ENCODE measurements at places on chromosomes 11 and 22.
A peak's percentile ranks its signal among the peaks of the same experiment; 100 is the strongest.

DNA sequence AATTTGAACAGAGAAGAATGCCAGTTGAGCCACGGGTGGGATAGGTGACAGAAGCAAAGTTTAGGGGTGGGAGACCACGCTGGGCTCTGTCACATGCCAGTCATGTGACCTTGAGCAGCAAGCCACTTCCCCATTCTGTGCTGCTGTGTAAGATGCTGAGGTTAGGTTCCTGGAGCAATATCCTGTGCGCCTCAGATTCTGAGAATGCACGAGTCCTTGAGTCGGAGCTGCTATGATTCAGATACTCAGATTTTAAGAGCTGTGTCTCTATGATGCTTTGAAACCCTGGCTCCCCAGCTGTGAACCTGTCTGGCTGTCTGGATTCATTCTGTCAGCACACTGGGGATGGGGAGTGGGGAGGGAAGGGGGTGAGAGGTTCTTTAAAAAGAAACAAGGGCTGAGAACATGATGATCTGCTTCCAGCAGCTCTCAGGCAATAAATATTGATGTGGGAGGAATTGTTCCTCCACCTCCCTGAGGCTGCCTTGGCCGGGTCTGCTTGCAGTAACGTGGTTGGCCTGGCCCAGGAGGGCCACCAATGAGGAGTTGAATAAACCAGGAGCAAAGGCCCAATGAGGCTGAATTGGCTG lies 24.0 kb downstream of the SLCO2B1 start:
- no peak for DNase-seq

GRCh38 chr22:38419121-38419857 lies 35.7 kb downstream of the KCNJ4 start:
- no peak for DNase-seq

DNA sequence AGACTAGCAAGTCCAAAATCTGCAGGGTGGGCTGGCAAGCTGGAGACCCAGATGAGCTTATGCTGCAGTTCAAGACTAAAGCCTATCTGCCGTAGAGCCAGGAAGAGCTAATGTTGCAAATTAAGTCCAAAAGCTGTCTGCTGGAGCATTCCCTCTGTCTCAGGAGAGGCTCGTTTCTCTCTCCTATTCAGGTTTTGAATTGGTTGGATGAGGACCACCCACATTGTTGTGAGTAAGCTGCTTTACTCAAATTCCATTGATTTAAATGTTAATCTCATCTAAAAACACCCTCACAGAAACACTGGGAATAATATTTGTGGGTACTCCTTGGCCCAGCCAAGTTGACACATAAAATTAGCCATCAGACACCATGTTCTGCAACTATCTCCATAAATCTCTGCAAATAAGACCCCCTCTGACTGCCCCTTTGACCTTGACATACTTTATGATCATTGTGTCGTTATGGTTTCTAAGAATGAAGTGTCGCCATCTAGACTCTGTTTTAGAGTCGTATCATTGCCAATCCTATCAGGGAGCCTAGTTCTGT lies 16.8 kb upstream of the CUL5 start:
- no peak for DNase-seq

DNA sequence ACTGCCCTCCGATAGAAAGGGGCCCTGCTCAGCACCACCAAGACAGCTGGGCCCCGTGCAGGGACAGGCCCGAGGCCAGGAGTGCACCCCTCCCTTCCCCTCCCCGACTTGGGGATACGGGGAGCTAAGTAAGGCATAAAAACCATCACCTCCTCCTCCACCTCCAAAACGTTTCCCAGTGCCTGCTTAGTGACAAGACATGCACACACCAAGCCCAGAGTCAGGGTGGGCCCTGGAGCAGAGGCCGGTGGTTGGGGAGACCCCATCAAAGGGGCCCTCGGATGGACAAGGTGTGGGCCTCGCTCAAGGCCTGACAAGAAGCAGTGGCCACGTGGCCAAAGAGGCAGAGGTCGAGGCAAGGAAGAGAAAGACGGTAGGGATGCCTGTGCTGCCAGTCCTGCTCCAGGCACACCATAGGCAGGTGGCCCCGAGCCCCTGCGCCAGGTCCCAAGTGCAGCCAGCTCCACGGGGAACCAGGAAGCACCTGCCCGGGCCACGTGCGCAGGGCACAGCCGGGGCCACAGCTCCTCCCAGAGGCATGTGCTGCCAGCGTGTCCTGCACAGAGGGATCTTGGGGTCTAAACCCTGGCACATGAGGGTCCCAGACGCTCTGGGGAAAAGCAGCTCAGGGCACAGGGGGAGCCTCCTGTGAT lies 53.0 kb downstream of the BRD1 start:
- DNase-seq = no peak

GRCh38 chr11:109511598-109511997 lies 89.6 kb downstream of the C11orf87 start:
- no peak for DNase-seq

DNA sequence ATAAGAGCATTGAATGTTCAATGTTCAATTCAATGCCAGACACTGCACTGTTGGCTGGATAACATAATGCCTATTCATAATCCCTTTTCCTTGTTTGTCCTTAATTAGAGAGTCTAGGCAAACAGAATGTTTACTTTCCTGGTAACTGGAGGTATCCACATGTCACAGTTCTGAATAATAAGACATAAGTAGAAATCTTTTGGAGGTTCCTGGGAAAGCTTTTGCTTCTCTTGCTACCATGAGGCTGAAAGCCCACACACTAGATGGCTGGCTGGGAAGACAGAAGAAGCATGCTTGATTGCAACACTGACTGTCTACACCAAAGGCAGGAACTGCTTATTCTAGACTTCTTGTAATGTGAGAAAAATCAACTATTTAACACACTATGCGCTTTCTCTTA lies 79.5 kb downstream of the GAB2 start:
- no peak for DNase-seq

DNA sequence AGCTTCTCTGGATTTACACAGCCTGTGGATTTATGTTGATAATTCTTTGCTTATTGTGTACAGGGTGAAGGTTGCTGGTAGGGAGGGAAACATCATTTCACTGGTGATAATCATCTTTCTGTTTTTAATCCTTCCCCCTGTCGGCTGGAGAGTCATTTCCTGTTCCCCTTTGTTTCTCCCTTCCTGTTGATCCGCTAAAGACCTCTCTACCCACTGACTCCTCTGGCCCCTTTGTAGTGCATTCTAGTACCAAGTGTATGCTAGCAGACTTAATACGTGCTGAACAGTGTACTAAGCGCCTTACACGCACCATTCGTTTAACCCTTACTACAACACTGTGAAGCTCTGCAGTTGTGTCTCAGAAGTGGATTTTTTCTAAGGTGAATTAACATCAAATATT lies 19.0 kb upstream of the OR9Q1 start:
- no peak for DNase-seq

DNA sequence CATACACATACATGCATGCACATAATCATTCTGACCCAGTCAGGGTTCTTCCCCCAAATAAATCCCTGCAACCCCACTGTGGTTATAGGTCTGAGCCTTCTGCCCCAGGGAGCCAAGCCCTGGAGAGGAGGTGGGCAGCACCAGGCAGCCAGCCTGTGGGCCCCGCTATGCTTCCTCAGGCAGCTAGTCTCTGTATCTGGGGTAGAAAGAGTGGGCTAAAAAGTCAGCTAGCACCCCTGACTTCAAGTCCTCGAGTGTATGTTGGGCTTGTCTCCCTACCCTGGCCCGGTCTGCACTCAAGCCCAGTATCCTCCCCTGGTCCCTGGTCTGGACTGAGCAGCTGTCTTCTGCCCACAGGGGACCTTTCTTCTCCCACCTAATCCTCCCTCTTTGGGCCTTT lies 28.0 kb downstream of the KCNQ1OT1 start:
- DNase-seq = no peak

DNA sequence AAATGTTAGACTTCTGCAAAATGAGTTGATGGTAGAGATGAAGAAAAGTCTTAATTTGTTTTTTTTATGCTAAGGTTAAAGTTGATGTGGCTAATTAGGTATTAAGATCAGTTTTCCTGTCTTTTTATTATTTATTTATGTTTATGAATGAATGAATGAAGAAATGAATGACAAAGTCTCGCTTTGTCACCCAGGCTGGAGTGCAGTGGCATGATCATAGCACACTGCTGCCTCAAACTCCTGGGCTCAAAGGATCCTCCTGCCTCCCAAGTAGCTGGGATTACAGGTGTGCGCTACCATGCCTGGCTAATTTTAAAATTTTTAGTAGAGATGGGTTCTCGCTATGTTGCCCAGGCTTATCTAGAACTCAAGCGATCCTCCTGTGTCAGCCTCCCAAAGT lies 29.2 kb downstream of the MTMR3 start:
- DNase-seq = no peak

- DNase-seq = no peak
Observed at GRCh38 chr11:84720706-84721402, 906.3 kb downstream of the DLG2 start.

DNA sequence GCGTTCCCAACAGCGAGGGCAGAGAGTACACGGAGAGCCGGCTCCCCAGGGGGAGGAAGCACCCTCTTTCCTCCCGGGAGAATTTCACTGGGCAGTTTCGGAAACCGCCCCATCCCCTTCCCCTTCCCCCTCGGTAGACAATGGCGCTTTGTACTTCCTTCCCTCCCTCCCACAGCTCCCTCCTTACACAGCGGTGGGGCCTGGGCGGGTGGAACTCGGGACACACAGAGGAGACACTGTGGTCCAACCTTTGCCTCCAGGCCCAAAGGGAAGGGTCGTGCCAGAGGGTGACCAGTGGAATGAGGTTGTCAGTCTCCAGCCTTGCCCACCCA lies 4.3 kb downstream of the SMTN start:
- no peak for DNase-seq

- peak; percentile 17 for DNase-seq
Observed at GRCh38 chr22:31337178-31337577, 9.0 kb downstream of the PATZ1 start.

- peak; percentile 29 for DNase-seq
Observed at GRCh38 chr11:75100314-75100713, 3.6 kb upstream of the OR2AT4 start.
